ENCODE measurements at places on chromosomes 1 and 21.
A peak's percentile ranks its signal among the peaks of the same experiment; 100 is the strongest.

DNA sequence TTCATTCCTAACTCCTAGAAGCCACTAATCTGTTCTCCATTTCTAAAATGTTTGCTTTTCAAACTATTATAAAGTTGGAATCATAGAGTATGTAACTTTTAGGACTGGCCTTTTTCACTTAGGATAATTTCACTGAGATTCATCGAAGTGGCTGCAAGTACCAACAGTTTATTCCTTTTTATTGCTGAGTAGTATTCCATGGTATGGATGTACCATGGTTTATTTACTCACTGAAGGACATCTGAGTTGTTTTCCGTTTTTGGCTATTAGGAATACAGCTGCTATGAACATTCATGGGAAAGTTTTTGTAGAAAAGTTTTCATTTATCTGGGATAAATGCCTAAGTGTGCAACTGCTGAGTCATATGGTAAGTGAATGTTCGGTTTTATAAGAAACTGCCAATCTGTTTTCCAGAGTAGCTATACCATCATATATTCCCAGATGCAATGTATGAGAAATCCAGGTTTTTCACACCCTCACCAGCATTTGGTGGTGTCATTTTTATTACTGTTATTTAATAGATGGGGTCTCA is 66.3 kb downstream of the SLC27A3 start:
- no peak for DNase-seq

GRCh38 chr1:41365772-41366454 is 4.7 kb downstream of the FOXO6 start:
- no peak for DNase-seq

- DNase-seq: peak; percentile 5
Observed at GRCh38 chr21:14259747-14260146, 43.8 kb downstream of the RBM11 start.

GRCh38 chr1:169585181-169585580 is 1.1 kb downstream of the F5 start:
- no peak for DNase-seq

GRCh38 chr1:117001254-117001927 is at the start of gene CD101:
Gene CD101 (plus strand): TSS chr1:117001760. CDS start chr1:117001818, 58 bp downstream.
- no peak for DNase-seq

- DNase-seq: no peak
Observed at GRCh38 chr1:198858033-198858432, 219.2 kb downstream of the PTPRC start.

GRCh38 chr1:63847308-63847910 is 73.6 kb downstream of the ROR1 start:
- DNase-seq: no peak

DNA sequence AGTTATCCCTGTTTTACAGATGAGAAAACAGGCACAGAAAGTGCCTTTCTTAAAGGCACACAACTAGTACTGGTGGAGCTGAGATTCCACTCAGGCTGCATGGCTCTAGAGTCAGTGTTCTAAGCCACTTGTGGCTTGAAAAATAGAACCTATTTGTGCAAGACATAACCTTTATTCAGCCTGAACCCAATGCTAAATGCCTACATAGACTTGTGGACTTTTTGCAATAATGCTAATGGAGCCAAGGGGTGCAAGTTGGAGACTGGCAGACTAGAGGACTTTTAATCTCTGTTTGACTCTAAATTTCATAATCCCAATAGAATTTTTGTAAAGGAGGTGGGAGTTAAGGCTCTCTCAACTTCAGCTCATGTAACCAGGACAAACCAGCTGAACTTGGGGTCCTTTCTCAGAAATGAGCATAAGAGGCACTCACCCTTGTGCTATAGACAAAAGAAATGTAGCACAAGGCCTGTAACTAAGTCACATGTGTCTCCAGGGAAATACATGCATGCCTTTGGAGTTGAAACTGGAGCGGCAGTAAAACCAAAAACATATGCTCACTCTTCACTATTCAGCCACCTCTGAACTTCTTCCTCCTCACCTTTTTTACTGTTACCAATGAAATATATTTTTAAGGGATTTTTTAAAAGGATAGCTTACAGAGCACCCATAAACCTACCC is 43.0 kb upstream of the AK4 start:
- DNase-seq: no peak

DNA sequence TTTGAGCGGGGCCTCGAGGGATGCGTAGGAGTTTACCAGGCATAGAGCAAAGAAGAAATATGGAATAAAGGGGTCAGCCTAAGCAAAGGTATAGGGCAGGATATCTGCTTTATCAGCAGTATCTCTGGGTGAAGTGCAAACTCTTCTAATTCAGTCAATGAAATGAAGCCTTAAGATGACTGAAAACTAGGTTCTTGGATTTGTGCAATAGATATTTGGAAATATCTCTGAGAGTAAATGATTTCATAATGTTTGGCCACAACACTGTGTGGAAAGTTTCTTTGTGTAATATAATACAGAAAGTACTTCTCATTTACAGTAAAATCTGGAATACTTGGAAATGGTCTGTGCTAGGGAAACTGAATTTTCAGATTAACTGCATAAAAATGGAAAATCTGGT is 26.1 kb downstream of the KCNJ15 start:
- DNase-seq: no peak

- no peak for DNase-seq
Observed at GRCh38 chr1:54200519-54200997, 591 bp downstream of the MRPL37 start.

DNA sequence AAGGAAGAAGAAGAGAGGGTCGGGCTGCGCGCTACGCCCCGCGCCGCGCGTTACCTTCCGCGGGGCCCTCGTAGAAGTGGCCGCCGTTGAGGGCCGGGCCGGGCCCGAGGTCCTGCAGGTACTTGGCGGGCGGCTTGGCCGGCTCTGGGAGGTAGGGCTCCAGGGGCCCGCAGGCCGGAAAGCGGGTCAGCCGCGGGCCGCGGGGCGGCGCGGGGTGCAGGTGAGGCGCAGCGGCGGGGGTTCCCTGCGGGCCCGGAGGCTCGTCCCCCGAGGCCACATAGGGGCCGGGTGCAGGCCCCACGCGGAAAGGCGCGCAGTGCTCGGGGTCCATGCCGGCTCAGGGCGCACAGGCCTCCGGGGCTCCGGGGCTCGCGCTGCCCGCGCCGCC is 196 bp downstream of the ALX3 start:
- DNase-seq: no peak

- DNase-seq: no peak
Observed at GRCh38 chr21:42865776-42866160, 13.6 kb downstream of the WDR4 start.

GRCh38 chr1:230083746-230084407 is 16.8 kb downstream of the GALNT2 start:
- DNase-seq: no peak

DNA sequence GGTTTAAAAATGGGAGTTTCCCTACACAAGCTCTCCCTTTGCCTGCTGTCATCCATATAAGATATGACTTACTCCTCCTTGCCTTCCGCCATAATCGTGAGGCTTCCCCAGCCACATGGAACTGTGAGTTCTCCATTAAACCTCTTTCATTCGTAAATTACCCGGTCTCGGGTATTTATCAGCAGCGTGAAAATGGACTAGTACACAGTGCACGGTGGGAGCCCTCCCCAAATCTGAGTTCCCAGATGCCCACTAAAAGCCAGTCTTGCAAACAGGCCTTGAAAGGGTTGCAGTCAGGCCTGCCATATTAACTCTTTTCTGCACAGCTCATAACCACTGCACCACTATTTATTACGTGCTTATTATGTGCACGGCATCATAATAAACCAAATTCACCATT is 400.9 kb downstream of the PRDM2 start:
- DNase-seq: no peak

GRCh38 chr1:43233631-43234030 is 36.2 kb upstream of the TMEM125 start:
- DNase-seq: no peak

DNA sequence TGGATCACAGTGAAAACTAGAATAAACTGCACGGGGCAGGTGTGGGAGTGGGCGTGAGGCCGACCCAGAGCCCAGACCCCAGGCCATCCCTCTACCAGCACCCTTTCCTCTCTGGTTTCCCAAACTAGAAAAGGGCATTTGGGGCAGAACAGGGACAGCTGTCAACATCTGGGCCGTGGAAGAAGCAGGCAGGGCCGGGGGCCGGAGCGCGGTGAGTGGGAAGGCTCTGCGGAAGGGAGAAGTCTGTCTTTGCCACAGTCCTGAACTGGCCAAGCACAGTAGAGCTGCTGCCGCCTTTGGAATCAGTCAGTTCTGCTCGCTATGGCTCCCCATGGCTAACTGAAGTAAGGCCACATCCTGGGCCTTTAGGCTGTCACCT is 6.6 kb downstream of the CCDC24 start:
- no peak for DNase-seq

DNA sequence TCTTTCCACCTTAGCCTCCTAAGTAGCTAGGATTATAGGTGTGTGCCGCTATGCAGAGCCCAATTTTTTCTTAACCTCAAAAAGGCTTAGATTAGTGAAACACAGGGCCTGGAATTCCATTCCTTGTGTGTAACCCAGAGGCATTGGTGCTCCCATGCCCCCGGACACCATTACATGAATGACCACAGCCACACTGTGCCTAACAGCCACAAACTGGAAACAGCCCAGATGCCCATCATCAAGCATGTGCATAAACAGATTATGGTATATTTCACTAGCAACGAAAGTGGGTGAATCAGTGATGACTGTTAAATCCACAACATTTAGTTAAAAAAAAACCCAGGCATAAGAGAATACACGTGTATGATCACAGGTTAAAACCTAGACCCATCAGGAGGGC is 24.4 kb downstream of the ADAM30 start:
- DNase-seq: no peak

DNA sequence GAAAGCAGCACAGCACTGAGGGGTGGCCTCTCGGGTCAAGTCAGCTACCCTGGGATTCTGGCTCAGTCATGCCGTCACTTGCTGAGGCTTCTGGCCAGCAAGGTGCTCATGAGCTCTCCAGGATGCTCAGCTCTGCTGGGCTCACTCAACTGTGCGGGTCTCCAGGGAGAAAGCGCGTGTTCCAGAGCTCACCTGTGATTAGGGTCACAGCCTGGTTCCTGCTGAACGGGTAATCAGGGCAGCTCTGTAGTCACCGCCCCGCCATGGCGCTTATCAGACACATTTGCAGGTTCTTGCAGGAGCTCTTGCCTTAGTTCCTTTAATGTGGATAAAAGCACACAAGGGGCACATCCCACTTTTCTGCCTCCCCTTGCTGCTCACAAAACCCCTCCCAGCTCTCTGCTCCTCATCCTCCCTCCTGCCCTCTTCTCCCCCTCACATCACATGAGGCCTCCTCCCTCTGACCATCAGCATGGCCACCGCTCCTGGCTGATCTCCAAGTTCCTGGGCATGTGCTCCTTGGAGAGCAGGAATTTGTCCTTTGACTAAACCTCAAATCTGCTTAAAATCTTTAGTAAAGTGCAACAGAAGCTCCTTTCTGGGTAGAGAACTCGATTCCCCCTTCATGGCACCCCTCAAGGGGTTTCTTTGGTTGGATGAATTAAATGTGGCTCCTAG is 2.0 kb downstream of the PCP4 start:
- DNase-seq: no peak

DNA sequence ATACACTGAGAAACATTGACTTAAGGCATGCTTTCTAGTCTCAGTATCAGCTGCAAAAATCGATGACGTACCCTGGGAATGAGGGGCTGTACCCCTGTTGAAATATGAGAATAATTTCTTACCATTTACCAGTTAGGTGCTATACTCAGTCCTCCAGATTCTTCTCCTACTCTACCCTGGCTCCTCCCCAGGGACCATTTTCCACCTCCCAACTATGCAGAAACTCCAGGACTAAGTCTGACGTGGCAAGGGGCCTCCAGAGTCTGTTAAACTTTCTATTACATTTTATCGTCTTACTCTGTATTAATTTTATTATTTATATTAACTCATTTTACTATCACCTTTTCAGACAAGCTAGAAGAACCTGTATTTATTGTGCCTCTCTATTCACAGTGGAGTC is 124.3 kb downstream of the CYYR1 start:
- peak; percentile 61 for DNase-seq

GRCh38 chr21:46021978-46022544 is 40.5 kb downstream of the COL6A1 start:
- DNase-seq: no peak

GRCh38 chr1:157996433-157996832 is 3.0 kb downstream of the KIRREL1 start:
- no peak for DNase-seq

GRCh38 chr1:62716397-62716796 is 28.2 kb upstream of the DOCK7 start:
- DNase-seq: no peak

DNA sequence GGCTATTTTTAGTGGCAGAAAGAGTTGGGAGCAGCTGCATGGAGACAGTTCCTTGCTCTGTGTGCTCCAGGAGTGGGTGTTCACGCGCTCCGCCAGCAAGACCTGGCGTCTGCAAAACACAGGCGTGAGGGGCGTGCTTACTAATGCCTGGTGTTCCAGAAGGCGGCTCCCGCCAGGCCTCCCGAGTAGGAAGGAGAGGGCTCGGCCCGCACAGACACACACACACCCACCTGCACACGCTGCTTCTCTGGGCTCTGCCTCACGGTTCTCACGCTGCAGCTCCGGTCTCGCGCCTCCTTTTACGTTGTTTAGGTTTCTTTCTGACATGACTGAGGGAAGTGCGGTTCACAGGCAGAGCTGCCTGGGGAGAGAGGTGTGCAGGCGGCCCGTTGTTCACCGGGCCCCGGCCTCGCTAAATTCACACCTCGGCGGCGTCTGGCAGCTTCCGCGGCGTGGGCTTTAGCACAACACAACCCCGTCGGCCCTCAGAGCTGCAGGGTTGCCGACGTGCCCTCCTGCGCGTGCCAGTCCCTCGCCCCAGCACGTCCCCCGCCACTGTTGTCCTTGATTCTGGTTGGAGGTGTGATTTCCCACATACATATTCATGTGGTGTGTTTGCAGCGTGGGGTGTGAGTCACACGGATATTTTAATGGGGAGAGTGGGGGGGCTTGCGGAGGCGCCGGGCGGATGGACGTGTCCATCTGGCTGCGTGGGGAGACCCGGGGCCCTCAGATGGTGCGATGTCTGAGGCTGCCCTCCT is 77.0 kb downstream of the SKI start:
- DNase-seq: peak; percentile 34

DNA sequence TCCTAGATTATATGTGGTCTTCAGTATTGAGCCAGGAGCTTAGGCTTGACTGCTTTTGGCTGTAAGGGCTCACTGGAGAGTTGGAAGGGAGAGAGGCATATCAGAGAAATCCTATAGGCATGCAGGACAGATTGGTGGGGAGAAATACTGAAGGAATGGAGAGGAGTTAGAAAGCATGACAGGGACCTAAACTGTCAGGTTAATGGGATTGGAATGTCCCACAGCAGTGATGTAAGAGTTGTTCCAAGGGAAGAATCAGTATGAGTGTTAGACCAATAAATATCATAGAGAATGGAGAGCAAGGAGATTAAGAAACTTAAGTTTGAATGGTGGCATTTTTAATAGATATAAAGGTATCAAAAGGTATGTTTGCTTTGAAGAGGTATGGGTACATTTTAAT is 39.7 kb downstream of the SLC35A3 start:
- peak; percentile 31 for DNase-seq

DNA sequence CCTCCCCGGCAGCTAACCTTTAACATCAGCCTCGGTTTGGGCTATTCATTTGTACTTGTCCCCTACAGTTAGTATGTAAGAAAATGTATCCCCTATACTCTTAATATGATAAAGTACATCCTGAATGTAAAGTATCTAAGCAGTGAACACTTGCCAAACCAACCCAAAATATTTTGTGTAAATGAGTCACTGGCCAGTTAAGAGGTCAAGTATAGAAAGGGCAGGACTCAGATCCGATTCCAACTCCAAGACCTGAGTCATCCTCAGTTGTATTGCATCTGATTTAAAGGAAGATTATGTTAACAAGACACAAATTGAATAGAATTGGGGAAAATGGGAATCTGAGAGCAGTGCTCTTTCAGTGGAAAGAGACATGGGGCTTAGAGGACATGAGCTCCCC is 84.4 kb downstream of the CD58 start:
- DNase-seq: peak; percentile 71

Measured in skeletal muscle cell (primary cell).